NCI-H1417 (cell line): ENCODE measurements at places on chromosomes 2 and 18.

- DNase-seq: no peak
Measured at GRCh38 chr2:201883606-201884369, 77.5 kb downstream of the CDK15 start.

- DNase-seq: no peak
Measured at GRCh38 chr2:109669731-109670130, 55.6 kb downstream of the SOWAHC start.

- no peak for DNase-seq
Measured at GRCh38 chr2:159875083-159875482, 77.1 kb upstream of the CD302 start.

- no peak for DNase-seq
Measured at GRCh38 chr2:119518401-119519056, 5.8 kb downstream of the SCTR start.

- DNase-seq: no peak
Measured at GRCh38 chr2:216113572-216113971, 4.4 kb downstream of the XRCC5 start.

DNA sequence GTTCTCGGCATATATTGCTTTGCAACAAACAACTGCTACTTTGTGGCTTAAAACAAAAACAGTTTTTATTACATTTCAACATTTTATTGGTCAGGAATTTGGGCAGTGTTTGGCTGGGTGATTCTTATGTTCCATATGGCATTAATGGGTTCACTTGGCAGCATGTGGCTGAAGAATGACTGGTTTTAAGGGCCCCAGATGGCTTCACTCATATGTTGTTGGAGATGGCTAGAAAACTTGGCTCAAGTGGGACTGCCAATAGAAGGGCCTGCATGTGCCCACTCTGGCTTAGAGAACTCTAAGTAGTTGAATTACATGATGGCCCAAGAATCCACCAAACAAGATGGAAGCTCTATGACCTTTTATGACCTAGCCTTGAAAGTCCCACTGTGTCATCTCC, 86.1 kb downstream of the FASTKD2 start:
- DNase-seq: no peak

DNA sequence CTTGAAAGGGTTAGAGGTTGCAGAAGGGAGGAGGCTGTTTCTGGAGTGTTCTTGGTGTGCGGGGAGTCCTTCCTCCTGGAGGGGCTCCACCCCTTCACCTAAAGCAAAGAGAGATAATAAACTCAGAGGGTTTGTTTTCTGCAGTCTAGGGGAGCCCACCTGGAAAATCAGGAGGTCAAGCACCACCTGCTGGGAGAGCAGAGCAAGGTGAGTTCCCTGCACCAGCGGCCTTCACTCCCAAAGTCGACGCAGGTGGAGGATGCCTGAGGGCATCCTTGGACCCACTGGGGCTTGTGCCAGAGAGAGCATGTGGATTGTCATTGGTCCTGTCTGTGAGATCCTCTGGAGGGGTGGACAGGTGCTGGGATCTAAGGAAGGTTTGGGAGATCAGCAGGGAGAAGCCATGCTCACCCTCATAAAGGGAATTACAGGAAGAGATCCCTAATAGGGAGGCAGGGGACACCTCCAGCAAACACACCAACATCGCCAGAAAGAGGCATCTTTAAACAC, 116.7 kb downstream of the KCNF1 start:
- no peak for DNase-seq

DNA sequence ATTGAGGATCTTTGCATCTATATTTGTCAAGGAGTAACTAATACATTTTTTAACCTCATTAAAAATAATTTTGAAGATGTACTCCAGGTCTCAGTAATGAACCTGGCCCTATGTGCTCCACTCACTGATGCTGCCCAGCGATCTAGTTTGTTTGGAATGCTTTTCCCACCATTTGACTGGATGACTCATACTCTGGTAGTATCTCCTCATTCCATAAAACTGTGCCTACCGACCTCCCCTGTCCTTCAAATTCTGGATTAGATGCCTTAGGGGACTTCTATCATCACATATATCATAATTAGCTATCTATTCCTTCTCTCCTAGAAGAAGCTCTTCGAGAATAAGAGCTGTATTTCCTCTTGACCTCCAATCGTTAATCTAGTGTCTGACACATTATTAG, 83.8 kb downstream of the FAM117B start:
- DNase-seq: no peak

DNA sequence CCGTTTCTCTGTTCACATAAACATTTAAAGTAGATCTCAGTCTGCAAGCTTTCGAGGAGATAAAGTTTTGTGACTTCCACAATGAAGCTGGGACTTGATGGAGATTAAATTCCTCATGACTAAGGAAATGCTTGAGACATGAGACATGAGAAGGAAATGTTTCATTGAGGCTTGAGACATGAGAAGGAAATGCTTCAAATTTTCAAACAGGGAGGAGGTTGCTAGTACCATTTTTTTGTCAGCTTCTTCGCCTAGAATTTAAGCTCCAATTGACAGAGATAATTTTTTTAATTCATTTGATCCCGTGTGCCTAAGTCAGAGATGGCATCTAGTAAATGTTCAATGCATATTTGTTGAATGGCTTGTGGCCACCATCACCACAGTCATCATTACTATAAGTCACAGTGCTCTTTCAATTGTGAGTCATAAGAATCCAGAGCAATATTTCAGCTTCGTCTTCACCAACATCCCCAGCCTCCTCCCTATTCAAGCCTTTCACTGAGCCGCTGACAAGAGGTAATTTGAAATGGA, 543 bp upstream of the MARCHF4 start:
- no peak for DNase-seq

DNA sequence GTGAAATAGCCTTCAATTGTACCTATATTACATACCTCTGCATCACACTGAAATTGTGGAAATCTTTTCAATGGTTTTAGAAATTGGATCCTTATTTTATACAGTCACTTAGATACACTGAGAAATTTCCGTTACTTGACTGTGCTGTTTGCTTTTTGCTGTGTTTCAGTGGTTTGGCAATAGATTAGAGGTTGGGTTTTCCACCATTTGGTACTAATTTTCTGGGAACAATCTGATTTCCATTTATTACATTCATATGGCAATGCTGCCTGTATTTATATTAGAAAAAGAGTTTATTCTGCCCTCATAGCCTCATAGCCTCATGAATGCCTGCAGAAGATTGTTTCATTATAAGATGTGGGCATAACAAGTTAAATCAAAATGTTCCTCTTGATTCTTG, 285.0 kb downstream of the GULP1 start:
- no peak for DNase-seq

- no peak for DNase-seq
Measured at GRCh38 chr2:26451700-26452099, 26.2 kb downstream of the OTOF start.

DNA sequence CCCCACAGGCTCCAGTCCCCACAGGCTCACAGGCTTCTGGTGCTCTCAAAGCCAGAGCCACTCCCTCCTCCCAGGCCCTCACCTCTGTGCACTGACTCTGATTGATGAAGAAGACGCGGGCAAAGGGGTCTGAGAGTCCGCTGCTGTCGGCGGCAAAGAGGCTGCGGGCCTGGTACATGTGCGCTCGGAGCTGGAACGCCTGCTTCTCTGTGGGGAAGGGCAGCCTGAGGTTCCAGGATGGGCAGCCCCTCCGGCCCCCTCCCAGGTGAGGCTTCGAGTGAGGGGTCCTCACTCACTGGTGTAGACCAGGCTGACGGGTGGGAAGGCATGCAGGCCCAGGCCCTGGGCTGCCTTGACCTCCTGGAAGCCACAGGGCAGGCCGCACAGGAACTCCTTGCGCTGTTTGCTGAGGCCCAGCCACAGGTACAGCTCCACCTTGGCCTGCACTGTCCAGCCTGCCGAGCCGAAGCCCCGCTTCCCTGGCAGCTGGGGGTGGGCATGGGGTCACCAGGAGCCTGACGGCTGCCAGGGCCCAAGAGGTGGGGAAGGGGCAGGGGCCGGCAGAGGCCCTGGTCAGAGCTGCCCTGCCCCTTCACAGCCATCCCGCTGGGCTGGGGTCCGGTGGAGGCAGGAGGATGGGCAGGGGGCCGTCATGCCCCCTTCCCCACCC, 2.0 kb downstream of the OTOF start:
- no peak for DNase-seq

DNA sequence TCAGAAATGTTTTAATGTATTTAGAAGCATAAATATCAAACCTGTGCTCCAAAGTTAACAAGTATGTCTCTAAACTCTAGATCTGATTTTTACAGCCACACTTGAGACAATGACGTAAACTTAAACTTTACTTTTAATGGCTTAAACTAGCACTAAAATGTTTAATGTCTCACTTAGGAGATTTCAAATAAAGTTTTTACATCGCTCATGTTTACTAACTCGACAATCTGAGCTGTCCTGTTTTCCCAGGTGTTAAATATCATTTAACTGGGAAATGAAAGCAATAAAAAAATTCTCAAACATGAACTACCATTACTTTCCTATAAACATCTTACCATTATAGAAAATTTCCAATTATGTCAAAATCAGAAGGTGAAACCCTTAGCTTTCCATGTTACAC, 70.2 kb upstream of the FAM124B start:
- no peak for DNase-seq
